ENCODE measurements at places on chromosomes 3 and 15.

DNA sequence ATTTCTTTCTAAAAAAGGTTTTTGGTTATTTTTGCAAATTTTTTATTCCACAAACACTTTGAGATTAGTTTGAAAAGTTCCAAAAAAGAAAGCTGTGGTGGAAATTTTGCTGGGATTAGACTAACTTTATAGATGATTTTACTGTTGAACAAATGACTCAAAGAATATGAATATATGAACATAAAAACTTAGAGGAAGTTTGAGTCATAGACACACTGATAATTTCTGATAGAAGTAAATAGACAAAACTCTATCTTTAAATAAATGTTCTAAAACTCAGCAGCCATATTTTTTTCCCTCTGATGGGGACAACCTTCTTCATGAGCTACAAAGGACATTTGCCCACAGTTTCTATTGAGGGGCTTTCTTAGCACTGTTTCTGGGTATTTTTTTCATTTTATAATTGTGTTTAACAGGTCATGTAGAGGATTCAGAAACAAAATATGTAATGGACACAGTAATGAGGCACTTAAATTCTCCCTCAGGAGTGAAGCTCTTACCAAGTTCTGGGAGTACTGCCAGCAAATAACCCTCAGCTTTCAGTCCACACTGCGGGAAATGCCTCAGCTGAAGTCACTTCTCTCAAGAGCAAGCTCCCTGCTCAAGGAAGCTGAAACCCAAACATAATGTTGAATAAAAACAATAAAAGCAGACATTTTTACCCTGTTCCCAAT, 157.6 kb downstream of the NFKBIZ start:
- no peak for DNase-seq

- DNase-seq, result no peak
Observed at GRCh38 chr3:158451405-158452055, 119.5 kb upstream of the MLF1 start.

DNA sequence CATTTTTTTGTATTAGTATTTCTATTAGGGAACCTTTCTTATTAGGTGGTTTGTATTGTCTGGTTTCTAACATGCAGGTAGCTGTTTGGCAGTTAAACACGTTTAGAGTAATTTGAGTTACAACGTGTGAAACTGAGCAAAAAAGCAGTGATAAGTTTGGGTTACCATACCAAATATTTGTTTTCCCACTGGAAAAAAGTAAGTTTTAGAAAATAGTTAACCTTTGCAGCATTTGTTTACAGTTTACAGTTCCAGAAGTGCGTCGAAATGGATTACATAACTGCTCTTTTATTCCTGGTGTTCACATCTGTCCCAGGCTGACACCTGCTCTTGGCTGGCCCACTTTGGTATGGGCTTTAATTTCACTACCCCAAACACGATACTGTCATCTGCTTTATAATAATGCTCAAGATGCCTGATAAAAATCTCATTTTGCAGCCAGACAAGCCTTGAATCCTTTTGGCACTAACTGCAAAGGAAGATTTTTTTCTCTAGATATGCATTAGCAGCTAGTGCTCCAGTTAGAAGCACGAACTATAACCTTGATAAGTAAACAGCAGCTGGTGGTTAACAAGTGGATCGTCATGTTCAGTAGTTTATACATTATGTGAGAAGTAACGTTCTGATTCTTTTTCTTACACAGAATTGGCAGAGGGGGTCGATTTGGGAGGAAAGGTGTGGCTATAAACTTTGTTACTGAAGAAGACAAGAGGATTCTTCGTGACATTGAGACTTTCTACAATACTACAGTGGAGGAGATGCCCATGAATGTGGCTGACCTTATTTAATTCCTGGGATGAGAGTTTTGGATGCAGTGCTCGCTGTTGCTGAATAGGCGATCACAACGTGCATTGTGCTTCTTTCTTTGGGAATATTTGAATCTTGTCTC, 5.3 kb downstream of the EIF4A2 start:
- no peak for DNase-seq

- DNase-seq, result no peak
Observed at GRCh38 chr15:47972738-47973137, 148.1 kb upstream of the SLC24A5 start.

DNA sequence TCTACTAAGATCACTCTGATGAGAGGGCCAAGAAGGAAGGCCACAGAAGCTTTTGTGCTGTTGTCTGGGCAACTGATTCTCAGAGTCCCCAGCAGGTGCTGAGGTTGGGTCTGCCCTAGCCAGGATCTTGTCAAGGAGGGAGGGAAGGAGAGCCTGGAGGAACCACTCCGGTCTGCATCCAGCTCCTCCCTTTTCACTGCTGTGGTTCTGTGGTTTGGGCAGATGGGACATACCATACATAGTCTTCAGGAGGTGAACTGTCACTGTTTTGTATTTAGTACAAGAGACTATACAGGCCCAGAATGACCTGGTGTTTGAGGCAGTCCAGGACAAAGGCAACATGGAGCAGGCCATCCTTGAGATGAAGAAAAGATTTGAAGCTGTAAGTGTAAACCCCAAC, 21.9 kb downstream of the C3orf62 start:
- DNase-seq, result no peak

DNA sequence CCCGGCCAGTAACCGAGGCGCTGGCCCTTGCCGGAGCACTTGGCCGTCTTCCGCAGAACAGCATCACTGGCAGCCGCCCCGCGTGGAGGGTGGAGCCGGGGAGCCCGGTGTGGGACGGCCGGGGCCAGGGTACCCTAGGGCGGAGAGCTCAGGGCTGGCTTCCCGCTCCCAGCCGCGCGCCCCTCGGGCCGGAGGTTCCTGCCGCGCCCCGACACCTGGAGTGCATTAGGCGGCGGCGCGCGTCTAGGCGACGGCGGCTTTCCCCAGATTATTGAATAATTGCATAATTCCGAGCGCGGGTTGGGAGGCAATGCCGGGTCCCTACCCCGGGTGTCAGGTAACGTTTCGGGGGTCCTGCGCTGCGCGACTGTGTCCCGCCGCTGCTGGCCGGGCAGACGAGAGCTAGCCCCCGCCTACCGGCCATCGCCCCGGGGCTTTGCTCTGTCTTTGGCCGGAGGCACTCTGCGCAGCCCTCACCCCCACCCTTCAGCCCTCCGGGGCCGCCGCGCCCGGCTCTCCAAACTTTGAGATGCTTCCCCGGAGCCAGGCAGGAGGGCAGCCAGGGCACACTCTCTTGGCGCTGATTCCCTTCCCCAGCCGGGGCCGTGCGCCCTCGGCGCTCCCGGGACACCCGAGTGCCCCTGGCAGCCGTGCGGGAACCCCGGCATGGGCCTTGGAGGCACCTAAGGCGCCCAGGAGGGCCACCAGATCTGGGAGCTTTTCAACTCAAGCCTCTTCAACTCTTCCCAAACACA, 749 bp downstream of the ITGA11 start:
- DNase-seq, result no peak

DNA sequence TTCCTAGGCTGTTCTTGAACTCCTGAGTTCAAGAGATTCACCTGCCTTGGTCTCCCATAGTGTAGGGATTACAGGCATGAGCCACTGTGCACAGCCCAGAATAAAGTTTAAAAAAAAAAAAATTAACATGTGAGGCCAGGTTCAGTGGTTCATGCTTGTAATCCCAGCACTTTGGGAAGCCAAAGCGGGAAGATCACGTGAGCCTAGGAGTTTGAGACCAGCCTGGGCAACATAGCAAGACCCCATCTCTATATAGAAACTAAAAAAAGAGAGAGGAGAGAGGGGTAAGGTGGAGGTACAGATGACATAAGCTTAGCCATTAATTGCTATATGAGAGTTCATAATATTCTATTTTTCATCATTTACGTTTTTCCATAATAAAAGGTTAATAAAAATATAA, 21.5 kb downstream of the ZNF148 start:
- DNase-seq, result no peak

Data from stimulated activated CD8-positive, alpha-beta memory T cell treated with anti-CD3 and anti-CD28 coated beads, Interleukin-12 subunit alpha, Interleukin-12 subunit beta, amount 100 ng/mL, for 1 hour (primary cell).